CD4-positive, CD25-positive, alpha-beta regulatory T cell (primary cell): ENCODE measurements at places on chromosomes 6 and 20. TPM values are rescaled to one million over a fixed set of nuclear protein-coding genes. Genes with fewer than 3 reads are reported as not detected.

DNA sequence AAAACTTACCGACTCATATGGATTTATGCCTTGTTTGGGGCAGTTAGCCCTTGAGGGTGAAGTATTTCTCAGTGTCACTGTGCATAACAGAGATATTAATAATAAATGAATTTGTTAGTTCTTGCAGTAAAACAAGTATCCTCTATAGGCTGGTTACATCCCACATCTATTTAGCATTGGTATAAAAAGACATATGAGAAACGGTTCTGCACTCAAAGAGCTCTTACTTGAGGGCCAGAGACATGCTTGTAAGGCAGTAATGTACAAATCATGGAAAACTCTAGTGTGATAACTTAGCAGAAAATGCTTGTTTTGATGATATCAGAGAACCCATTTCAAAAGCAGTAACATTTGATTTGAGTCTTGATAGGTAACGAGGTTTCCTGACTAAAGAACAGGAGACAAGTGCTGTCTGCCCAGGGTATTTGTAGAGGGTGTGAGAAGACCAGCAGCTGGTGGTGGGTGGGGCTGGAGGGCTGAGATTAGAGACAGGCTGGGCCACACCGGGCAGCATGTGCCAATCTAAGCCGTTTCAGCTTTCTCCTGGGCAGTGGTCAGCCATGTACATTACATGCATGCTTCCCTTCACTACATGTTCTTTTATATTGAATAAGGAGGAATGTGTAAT, 46.3 kb downstream of the TULP4 start:
- H3K27ac ChIP-seq, result peak overlapping the region; percentile 31
- peak overlapping the region; percentile 49 for H3K4me3 ChIP-seq
- H3K27me3 ChIP-seq, result no peaks in the 10 kb centered on the region

DNA sequence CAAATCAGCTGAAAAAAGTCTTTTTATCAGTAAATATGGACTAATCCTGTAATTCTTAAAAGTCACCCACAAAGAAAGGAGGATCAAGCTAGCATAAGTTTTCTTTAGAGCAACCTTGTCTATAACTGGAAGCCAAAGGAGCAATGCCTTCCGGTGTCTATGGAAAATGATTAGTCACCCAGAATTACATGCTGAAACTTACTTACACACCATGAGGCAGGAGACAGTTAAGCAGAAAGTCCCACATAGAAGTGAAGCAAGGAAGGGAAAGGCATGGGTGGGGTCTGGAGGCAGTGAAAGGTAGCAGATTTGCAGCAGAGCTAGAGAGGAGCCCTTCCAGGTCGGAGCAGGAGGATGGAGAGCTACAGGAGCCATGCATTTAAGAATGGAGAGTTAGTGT, 153.7 kb upstream of the RIPOR2 start:
- no peaks in the 10 kb centered on the region for H3K27me3 ChIP-seq
- peaks cover 24% of the 10 kb centered on the region for H3K4me1 ChIP-seq
- no peak overlapping the region for H3K4me3 ChIP-seq

PI16 gene
- 62.2 TPM for total RNA-seq

VGLL2 gene
- not detected for total RNA-seq
